ENCODE measurements at places on chromosomes 4 and X.
A peak's percentile ranks its signal among the peaks of the same experiment; 100 is the strongest.

DNA sequence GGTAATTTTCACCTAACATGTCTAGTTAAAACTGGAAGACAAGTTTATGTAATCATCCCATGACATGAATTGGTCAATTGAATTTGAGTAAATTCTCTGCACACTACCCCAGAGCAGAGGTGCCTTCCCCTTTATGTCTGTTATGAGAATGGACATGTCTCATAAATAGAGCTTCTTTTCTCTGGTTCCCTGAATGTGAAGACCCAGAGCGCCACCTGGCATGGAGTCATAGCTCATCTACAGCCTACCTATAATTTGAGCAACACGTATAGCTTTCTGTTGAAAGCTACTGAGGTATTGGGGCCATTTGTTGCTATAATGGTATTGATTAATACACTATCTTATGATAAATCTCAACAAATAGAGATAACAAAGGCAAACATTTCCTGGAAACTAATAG, 626.5 kb upstream of the GALNTL6 start:
- no peak for DNase-seq

GRCh38 chrX:140342410-140342809, 162.5 kb downstream of the SOX3 start:
- no peak for DNase-seq

DNA sequence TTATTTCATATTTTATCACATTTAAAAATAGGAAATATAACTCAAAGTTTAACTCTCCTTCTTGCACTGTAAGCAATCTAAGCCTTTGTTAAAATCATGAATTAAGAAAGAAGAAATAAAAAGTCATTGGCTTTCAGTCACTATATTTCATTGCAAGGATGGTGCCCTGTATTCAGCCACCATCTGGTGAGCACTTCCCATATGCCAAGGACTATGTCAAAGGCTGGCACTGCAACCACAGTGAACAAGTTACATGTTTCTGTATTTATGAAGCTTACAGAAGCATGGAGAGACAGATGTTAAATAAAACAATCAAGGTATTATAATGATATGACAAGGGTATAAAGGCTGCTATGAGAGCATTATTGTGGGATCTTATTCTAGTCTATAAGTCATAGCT, 68.6 kb downstream of the PRKG2 start:
- no peak for DNase-seq

- DNase-seq = no peak
Observed at GRCh38 chr4:168063031-168063430, 29.3 kb upstream of the ANXA10 start.

- DNase-seq = no peak
Observed at GRCh38 chrX:46727441-46727840, 31.5 kb downstream of the SLC9A7 start.

- no peak for DNase-seq
Observed at GRCh38 chr4:123412091-123412505, 15.5 kb downstream of the SPRY1 start.

DNA sequence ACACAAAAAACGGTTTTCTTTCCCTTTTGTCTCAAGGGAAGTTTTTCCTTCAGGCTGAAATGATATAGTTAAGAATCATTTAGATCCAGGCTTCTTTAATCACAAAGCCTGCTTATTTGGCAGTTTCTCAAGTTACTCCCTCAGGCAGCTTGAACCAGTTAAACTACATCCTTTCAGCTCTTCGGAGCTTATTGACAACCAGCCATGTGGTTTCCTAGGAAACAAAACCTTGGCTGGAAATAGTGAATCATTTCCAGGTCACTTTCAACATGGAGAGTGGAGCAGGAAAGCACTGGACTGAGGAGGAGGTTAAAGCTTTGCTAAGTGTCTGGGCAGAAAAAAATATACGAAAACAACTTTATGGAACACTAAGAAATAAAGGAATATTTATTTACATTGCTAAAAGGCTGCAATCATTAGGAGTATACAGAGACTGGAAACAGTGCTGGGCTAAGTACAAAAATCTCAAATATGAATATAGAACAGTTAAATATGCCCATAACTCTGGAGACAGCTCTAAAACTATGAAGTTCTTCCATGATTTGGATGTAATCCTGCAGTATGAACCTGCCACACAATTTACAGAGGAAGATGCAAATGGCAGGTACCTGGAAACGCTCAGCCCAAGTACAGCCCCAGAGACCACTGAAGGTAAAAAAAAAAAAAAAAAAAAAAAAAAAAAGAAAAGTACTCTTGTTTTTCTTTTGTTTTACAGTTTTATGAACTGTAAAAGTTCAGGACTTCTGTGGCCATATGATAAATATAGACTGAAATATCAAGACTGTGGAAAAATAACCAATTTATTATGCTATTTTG, 23.2 kb upstream of the AASDH start:
- DNase-seq = no peak

- DNase-seq = peak; percentile 97
Observed at GRCh38 chr4:56977321-56978012, at the start of gene NOA1. Gene NOA1 (minus strand): TSS chr4:56977606. CDS start chr4:56977585, 21 bp downstream.

DNA sequence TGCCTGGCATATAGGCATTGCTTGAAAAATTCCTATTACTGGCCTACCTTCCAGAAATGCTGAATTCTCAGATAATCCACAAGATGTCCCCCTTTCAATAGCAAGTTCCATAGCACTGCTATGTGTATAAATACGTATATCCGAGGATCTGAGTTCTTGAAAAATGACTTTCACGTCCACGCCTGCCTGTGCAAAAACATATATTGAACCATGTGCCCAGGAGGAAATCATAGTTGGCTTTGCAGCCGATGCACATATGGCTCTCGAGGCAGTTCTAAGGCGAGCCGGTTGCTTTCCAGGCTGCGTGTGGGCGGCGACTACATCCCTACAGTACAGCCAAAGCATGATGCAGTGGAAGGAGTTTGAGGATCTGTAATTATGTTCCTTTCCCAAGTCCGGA, 55.4 kb upstream of the ESX1 start:
- DNase-seq = no peak

DNA sequence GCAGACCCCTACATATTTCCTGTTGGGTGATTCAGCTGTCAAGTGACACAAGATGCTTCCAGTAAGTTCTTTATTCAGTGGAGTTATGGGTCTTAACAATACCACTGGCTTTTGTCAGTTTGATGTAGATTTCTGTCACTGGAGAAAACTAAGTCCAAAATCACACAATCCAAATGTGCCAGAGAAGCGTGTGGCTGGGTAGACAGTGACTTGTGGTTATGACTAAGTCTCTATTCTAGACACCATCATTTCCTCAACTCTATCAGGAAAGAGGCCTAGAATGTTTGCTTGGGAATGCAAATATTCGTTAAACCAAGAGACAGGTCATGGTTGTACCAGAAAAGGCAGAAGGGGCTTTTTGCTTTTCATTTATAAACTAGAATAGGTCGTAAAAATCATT, 54.4 kb upstream of the HS3ST1 start:
- no peak for DNase-seq

DNA sequence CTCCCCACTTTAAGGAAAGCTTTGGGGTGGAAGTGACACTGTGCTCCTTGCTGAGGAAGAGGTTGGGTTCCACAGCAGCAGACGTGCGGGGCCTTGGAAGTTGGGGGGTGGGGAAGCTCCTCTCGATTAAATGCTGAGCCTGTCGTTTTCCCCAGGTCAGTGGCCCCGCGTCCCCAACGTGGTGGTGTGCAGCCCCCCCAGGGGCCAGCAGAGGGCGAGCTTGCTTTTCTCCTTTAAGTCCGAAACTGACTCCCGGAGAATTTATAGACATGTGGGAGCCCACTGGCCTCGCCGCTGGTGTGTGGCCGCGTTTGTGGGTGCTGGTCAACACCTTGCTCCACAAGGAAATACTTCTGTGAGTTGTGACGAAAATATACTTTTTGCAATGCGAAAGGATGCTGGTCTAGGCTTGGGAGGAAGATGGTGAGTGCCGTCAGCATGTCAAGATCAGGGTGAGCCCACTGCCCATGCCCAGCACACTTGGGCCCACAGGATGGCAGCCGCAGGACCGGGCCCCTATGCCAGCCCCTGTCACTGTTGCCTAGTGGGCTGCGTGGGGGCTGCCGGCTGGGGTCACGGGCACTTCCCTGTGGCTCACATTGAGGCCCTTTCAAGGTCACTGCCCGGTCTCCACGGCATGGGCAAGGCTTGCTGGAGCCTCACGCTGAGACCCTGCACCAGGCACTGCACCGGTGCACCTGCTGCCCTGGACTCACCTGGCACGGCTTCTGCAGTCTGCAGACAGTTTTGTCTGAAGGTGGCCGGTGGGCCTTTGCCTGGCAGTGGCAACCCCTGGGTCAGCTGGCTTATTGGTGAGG, 9.4 kb downstream of the UVSSA start:
- DNase-seq = peak; percentile 65

GRCh38 chrX:115364670-115365069, 75.2 kb downstream of the LUZP4 start:
- no peak for DNase-seq

DNA sequence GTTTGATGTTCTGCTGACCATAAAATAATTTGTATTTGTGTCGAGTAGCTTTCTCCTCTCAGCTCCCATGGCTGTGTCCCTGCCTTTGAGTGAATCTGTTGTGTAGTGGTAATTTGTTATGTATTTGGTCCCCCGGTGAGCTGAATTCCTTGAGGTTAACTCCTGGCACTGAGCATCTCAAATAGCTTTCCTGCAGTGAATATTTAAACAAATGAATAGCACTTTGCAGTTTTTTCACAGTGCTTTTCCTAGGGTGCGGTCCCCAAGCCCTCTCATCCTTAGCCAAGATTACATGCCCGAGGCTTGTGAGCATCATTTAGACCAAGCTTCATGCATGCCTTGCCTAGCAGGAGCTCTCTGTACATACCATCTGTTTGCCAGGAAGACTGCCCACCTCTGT, 74.2 kb downstream of the CLDN34 start:
- DNase-seq = no peak

DNA sequence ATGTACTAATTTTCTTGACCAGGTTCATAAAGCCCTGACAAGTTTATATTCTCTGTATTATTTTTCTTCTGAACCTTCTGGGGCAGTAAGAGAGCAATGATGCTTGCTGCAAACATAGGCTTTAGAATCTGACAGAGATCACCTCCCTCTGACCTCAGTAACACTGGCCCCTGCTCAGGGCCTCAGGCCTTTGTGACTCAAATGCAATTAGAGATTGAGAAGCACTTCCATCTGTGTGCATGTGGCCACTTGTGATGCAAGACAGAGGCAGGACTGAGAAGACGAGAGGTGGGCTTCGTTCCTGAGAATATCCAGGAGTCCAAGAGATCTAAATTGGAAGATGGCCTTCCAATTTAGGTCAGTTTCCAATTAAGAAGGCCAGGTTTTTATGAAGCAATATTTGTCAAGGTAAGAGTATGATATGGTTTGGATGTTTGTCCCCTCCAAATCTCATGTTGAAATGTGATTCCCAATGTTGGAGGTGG, 82.8 kb upstream of the VEGFC start:
- DNase-seq = no peak

DNA sequence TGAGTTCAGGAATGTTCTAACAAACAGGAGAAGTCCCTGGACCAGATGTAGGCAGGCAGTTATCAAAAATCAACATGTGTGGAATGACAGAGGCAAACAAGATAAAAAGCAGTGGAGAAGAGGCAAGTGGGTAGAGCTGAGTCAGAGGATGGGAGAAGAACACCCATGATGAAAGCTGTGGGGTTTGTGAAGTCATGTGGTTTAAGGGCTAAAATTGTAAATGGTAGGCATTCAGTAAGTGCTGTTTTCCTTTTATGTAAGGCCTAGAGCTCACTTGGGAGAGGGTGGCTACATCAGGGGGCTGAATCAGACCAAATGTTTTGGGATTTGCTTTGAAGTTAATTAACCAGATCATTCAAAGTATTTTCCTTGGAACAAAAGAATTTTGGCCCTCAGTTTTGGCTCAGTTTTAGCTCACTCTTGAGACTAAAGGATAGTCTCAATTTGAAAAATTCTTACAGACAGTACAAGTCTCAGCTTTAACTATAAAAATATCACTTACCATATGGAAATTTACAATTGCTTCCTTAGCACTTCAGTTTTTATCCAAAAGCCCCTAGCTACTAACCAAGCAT, 114.5 kb upstream of the PCDH7 start:
- DNase-seq = no peak

- DNase-seq = peak; percentile 30
Observed at GRCh38 chrX:3815896-3816664, 102.6 kb upstream of the PRKX start.

- no peak for DNase-seq
Observed at GRCh38 chrX:13194291-13195103, 125.4 kb downstream of the ATXN3L start.

GRCh38 chr4:23320931-23321587, 568.8 kb downstream of the PPARGC1A start:
- no peak for DNase-seq

GRCh38 chrX:123303429-123303828, 119.4 kb downstream of the GRIA3 start:
- DNase-seq = no peak

GRCh38 chrX:104400387-104400786, 145.7 kb upstream of the ESX1 start:
- no peak for DNase-seq

GRCh38 chrX:129188231-129188630, 335.1 kb downstream of the SMARCA1 start:
- DNase-seq = no peak

- DNase-seq = no peak
Observed at GRCh38 chr4:168164915-168165548, 72.7 kb downstream of the ANXA10 start.

- DNase-seq = no peak
Observed at GRCh38 chr4:36026348-36026880, 217.9 kb downstream of the ARAP2 start.

GRCh38 chr4:164056426-164057142, 562.1 kb downstream of the TMA16 start:
- no peak for DNase-seq

DNA sequence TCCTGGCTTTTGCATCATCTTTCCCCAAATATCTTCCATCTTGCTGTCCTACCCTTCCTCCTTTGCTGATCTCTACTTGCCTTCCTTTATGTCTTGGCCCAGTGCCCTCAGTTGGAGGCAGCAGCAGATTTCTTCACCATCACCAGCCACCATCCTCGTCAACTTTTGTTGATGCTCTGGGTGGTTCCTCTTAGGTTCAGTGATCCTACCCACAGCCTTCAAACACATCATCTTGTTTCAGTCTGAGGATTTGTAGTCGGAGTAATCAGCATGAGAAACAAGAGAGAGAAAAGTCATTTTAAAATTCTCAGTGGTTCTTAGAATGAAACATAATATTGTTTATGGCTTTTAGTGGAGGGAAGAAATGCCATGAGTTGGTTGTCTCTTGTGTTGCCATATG, 65.8 kb downstream of the FTHL17 start:
- DNase-seq = no peak

DNA sequence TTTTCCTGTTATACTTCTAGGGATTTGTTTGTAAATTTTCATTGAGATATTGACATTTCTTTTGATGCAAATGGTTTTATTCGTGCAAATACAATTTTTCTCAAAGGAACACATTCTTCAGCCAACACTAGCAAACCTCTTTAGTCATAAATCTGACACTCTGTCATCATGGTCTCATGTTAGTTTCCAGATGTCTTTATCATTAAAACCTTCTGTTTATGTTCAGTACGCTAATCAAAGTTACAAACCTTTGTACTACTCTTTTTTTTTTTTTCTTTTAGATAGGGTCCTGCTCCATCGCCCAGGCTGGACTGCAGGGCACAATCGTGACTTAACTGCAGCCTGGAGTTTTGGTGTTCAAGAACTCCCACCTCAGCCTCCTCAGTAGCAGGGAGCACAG, 7.1 kb downstream of the SLC25A31 start:
- no peak for DNase-seq
